ENCODE measurements at places on chromosomes 3 and 15. TPM values are rescaled to one million over a fixed set of nuclear protein-coding genes. Genes with fewer than 3 reads are reported as not detected.

GRCh38 chr3:156649681-156650080, 24.7 kb upstream of the TIPARP start:
- DNase-seq = no peak

GRCh38 chr3:102233881-102234280, 200.9 kb upstream of the ZPLD1 start:
- DNase-seq = no peak

GRCh38 chr15:57306161-57306943, 70.0 kb upstream of the CGNL1 start:
- DNase-seq = peak; percentile 96

- no peak for DNase-seq
These were observed 39.6 kb downstream of the MAP3K13 start for GRCh38 chr3:185402561-185402960.

- no peak for DNase-seq
These were observed 9.7 kb upstream of the DCLK3 start for GRCh38 chr3:36774052-36774451.

GRCh38 chr3:123258811-123259420, 57.2 kb downstream of the SEC22A start:
- no peak for DNase-seq

DNA sequence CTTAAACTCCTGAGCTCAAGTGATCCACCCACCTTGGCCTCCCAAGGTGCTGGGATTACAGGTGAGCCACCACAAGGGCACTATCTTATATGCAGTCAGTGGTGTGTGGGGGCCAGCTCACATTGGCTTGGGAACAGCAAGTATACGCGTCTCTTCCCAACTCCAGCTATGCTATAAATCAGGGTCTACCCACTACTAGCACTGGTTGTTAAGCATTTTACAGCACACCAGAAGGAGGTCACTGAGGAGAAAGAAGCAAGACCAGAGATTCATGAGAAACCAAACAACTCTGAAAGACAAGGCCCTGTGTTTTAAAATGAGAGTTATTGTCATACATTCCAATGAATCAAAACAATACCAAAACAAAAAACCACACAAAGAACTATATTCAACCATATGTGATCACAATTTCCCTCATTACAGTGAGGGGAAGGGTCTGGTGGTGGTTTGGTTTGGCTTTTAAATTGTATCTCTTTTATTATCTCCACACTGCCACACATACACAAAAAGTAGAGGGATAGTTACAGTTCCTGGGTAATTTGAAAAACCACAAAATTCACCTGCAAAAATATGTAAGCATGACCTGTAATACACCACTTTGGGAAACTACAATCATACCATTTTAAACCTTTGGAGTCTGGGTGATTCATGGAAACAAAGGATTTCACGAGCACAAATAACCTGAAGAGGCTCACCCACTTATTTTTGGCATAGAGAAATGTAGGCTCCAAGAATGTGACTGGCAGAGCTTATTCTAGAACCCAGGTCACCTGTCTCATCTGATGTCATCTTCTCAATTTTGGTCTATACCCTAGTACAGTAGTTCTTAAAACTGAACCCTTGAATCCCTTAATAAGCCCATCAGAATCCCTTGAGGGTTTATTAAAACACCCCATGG, 5.2 kb downstream of the MAGI1 start:
- DNase-seq = no peak

GRCh38 chr3:154275965-154276364, 48.3 kb downstream of the DHX36 start:
- DNase-seq = no peak

DNA sequence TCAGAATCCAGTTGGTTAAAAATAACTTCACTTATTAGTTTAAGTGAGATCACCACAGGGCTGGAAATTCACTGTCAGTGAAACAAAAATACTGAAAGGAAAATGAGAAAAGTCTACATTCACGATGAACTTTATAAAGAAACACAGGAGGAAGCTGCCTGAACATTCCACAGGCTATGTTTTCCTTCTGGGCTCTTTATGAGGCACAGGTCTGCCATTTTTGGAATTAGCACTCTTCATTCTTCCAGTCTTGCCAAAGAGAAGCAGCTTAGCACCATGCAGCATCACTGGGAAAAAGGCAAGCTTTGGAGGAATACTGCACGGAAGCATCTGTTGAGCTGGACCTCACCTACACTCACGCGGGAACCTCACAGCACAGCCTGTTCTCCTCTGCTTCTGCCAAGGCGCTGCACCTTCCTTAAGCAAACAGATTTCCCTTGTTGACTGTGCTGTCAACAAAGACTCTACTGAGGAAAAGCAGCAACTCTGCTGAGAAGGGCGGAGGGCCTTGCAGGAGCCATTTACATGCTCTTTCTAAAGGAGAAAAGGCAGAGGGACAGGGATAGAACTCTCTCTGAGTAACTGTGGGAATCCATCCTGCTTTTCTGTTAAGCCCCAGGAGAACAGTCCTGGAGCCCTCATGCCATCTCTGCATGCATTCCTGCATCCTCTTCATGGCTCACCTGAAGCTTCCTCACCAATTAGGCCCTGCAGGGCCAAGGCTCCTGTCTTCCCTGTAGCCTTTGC, 15.7 kb downstream of the SUSD5 start:
- DNase-seq = no peak

GRCh38 chr15:74430510-74430951, 3.2 kb downstream of the SEMA7A start:
- DNase-seq = no peak

DNA sequence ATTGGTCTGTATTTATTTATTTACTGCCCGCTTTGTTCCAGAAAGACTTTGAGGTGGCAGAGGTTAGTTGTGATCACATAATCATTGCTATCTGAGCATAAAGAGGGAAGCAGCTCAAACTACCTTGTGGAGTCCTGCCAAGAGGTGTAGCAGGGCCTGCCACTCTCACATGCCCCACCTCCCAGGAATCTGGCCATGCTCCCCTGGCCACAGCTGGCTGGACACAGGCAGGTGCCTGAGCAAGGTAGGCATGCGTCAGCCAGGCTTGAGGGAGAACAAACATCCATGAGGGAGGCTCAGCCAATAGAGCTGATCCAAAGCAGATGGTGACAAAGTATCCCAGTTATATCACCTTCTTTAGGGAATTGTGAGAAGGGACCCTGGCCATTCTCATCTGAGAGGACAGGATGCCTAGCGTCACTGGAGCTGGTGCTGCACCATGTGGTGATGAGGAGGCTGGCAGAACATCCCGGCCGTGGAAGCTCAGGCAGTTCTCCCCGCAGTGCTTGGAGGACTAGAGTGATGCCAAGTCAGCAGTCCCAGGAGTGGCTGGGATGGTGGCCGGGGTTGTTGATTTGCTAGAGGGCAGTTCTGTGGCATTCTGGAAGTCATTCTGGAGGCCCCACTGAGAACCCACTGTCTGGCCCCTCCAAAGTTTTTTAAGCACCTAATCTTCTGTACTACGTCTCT, 6.8 kb upstream of the POLG start:
- DNase-seq = no peak

GRCh38 chr3:152127058-152127457, 141.7 kb upstream of the MBNL1 start:
- DNase-seq = no peak

GRCh38 chr15:99117111-99117510, 12.2 kb downstream of the SYNM start:
- no peak for DNase-seq

Gene LSMEM2
- total RNA-seq = not detected

Gene GMNC
- not detected for total RNA-seq

Gene CCK
- total RNA-seq = not detected

Gene ACTL6A
- total RNA-seq = 49.7 TPM

Gene ATP8B4
- total RNA-seq = 2.7 TPM

Gene GOLGA8N
- 4.2 TPM for total RNA-seq

Gene SLC28A2
- total RNA-seq = 21.6 TPM
